Caki2 (cell line): ENCODE measurements at places on chromosomes 1 and 21.

DNA sequence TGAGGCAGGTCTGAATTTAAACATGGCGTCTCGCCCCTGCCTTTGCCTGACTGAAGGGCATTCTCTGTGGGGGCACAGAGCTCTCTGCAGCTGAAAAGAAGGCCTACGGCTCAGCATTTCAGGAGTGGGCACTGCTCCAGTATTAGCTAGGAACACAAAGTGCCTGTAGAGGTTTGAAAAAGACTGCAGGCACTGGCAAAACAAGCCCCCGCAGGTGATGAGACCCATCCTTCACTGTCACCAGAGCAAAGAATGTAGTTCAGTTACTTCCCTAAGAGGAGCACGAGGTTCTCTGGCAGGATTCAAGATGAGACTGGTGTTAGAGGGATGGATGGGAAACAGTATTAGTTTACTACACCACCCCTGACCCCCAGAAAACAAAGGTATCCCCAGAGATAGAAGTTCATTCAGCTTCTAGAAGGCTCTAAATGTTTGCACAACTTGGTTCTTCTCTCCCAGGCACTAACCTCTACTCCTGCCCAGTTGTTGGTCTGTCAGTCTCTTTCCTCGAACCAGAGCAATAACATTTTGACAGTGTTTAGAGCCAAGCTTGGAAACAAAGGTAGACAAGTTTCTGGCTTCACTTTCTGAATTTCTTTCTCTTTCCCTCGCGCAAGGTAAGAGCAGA is 101.9 kb upstream of the KCNE2 start:
- DNase-seq = no peak

DNA sequence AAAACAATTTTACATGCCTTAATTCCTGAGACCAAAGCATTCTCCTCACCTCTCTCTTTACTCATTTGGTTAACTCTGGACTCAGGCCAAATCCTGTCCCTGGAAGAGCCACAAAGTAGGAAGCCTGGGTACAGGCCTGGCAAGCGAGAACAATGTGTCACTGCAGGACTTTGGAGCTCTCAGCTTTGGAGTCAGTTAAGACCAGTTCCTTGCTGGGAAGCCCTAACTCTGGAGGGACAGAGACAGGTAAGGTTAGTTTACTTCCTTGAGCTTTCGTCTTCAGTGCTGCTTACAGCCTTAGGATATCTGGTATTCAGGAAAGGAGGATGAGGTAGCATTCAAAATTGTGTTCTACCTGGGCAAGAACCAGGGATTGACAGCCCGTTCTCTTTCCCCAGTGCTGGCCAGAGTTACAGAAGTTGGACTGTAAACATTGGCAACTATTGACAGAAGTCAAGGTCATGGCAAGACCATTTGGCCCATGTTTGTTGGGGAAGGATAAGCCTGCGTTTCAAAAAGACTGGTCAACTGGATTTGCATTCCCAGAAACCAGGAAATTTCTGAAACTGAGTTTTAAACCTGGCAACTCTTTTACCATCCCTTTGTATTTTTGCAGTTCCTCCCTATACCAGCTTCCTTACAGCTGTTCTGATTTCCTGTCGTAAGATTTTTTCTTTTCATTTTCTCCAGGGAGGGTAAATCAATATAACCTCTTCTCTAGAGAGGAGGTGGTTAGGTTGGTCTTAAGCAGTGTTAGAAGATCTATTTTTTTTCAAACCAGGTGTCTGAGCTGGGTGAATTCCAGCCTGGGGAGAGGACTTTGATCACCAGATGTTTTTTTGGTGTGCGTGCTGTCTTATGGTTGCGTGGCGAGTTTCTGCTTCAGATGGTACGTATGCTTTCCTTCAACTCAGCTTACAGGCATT is at the start of gene C4BPB:
TSS of gene C4BPB (plus strand) at position 160 of the 926 bp plus-strand sequence. CDS start at position 832, 672 bp downstream.
- no peak for DNase-seq

GRCh38 chr1:67791261-67791660 is 42.0 kb downstream of the GNG12 start:
- no peak for DNase-seq

- no peak for DNase-seq
These were observed 32.6 kb upstream of the BTG2 start for GRCh38 chr1:203272633-203273205.
